Cortex of kidney (tissue), 1 donor: ENCODE measurements at places on chromosomes 7 and 10.

GRCh38 chr10:33886299-33886698 is 551.8 kb upstream of the NRP1 start:
- DNase-seq = no peak

DNA sequence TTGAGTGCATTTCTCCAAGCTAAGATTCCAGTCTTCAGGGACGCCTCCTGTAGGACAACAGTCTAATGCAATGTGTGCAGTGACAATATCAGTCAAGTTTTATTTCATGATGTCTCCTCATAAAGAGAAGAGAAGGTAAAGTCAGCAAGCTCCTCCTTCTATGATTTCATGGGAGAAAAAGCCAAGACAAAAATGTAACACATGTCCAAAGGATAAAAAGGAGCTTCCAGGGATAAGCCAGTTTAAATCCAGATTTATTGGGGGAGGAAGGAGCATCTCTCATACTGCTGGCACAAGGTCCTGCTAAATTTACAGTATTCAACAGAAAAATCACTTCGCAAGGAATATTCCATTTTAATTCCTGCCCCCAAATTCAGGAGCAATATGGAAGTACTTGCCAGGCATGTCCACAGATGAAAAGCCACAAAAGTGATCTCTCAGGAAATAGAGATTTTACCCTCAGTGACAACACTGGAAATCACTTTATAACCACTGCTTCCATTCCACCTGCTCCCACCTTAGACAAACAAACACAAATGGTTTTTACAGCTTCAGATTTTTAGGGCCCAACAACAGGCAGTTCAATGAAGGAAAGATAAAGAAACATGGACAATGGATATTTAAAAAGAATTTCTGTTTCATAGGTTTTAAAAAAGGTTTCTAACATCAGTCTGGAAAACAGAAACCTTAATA is 677.5 kb upstream of the C7orf33 start:
- DNase-seq = no peak

DNA sequence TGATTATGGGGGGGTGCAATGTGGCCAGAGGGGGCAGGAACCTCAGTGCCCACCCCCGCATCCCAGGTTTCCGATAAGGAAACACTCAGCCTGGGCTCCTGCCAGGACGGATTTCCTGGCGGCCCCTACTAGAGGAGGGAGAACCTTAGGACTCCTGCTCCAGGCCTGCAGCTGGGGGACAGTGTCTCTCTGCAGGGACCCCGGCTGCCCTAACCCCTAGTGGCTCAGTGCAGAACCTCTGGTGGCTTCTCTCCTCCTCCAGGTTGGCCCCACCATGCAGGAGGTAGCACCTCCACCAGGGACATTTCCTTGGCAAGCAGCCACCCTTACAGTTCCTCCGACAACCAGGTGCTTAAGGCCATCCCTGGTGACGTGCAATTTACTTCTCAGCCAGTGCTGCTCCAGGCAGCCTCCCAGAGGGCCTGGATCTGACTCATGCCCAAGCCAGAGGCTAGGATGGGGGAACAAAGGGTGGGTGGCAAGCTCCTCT is 31.9 kb downstream of the SH2B2 start:
- no peak for DNase-seq

- DNase-seq = no peak
These were observed 369.5 kb upstream of the PHF14 start for GRCh38 chr7:10604128-10604527.

DNA sequence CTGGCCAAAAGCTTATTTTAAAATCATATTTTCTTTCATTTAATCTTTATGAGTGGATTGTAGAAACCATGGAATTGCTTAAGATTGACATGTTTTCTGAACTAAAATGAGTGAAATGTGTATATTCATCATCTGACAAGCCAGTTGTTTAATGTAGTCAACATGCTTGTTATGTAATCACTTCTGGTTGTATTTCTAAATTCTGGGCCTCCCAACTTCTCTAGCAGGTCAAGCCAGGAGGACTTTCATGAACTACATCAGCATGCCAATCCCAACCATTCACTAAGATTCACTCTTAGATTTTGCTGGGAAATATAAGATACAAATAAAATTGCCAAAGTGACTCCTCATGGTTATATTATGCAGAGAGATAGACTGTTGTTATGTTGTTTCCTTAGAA is 21.1 kb upstream of the MAP3K8 start:
- DNase-seq = no peak

- no peak for DNase-seq
These were observed 4.2 kb upstream of the CCM2 start for GRCh38 chr7:44995555-44996493.

DNA sequence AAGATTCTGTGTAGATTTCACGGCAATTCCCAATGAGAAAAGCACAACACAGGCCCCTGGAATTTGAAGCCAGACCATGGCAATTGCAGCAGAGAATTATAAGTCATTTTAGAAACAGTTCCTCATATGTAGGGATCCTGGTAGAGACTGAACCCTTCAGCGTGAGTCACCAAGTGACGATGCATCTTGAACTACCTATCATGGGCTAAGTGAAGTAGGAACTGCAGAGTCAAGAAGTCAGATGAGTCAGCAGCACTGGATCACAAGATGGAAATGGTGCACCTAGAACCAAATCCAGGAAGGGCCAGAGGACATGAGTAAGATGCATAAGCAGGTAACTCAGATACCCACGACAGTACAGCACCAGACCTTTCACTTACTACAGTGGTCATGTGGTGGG is 140.0 kb upstream of the TPK1 start:
- no peak for DNase-seq

DNA sequence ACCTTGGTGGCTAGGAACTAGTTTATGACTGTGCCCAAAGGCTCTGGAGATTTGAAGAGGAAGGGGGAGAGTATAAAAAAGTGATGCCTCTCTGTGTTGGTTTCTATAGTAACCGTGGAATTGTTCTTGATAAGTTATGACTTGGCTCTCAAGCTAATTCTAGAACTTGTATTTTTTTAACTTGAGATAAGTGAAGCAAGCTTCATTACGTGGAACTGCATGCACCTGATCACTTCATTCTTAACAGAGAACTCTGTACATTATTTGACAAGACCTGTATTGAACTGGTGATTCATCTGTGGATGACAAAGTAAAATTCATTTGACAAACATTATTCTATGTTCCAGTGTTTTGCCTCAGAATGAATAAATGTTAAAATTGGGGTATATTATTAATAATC is 1452.2 kb downstream of the REEP3 start:
- no peak for DNase-seq

GRCh38 chr7:139784648-139785047 is 6.8 kb upstream of the HIPK2 start:
- DNase-seq = no peak

DNA sequence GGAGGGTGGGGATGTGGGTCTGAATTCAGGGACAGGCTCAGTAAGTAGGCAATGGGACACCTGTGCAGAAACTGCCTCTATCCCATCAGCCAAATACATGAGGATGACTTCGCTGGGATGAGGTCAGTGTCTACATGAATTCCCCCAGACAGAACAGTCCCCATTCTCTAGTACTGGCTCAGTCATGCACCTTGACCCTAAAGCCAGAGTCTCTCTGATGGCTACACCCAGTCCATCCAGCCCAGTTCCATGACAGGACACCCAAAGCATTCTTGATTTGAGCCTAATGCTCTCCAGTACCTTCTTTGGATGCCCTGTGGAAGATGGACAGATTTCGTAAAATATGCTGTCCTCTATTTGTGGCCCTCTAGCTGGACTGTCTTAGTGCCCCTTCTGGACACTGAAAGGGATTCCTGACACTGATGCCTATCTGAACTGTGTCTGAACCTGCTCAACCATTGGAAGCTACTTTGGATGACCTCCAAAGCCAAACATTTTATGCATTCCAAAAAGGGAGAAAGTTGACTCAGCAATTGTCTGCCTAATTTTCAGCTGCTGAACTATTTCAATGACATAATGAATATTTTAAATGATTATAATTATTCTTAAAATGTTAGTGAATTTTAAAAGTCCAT is 14.6 kb downstream of the SFRP4 start:
- DNase-seq = no peak

GRCh38 chr7:72538856-72539255 is 126.7 kb upstream of the CALN1 start:
- DNase-seq = no peak

- DNase-seq = no peak
These were observed 127.9 kb downstream of the TCERG1L start for GRCh38 chr10:131183546-131184045.

GRCh38 chr10:9450801-9451200 is 1396.3 kb downstream of the GATA3 start:
- no peak for DNase-seq

- DNase-seq = no peak
These were observed 177.4 kb upstream of the CDCA7L start for GRCh38 chr7:22123139-22123538.

- DNase-seq = no peak
These were observed 438.0 kb upstream of the NFE2L3 start for GRCh38 chr7:25714013-25714412.

DNA sequence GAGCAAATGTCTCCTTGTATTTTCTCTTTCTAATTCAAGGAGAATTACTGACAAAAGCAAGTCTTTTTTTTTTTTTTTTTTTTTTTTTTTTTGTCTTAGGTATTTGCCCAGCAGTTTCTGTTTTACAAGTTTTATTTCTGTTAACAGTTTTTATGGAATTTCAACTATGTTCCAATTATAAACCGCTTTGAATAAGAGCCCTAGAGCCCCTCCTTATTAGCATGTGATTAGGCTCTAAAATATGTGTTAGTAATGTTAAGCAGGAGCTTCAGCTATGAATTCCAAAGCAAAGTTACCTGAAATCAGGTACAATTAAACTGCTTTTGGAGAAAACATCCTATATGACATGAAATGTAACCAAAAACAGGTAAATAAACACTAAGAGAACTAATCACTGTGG is 997.0 kb upstream of the POT1 start:
- no peak for DNase-seq

- no peak for DNase-seq
These were observed 32.4 kb downstream of the SEMA3D start for GRCh38 chr7:85154282-85154937.

GRCh38 chr10:60646966-60647796 is 131.1 kb upstream of the CDK1 start:
- DNase-seq = no peak
